ENCODE measurements at places on chromosomes 6 and 20.
A peak's percentile ranks its signal among the peaks of the same experiment; 100 is the strongest.

- no peak for DNase-seq
Measured at GRCh38 chr20:539191-539590, 4.4 kb downstream of the CSNK2A1 start.

DNA sequence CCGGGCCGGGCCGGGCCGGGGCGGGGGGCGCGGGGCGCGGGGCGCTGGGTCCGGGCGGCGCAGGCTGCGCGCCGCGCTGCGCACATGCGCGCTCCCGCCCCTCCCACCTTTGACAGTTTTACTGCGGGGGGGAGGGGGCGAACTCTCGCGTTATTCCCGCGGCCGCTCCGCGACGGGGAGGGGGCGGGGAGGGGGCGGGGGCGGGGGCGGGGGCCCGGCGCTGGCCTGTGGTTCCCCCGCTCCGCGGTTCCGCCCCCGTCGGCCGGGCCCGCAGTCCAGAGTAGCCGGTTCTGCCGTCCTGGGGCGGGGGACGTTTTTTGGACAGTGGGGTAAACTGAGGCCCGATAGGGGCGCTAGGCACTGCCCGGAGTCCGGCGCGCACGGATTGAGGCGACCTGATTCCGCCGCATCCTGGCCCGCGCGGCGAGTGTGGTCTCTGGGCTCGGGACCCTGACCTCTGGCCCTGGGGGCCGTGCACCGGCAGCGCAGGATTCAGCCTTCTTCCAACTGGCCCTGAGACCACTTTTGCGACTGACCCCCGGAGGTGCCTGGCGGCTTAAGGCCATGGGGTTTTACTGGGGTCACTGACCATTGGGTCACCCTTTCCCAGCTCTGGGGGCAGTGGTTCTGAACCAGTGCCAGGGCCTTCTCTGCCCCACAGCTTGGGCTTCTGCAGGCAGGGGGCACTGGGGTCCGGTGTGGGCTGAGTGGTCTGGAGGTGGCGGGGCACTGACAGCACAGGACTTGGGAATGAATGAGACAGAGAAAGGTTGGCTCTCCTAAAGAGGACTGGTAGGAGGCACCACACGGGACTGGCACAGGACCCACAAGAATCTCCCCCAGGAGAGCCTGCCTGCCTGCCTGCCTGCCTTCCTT is at the start of gene ZNF512B:
TSS of gene ZNF512B (minus strand) at position 93 of the 876 bp plus-strand sequence. CDS start 1,980 bp downstream, outside the sequence.
- peak; percentile 68 for DNase-seq

DNA sequence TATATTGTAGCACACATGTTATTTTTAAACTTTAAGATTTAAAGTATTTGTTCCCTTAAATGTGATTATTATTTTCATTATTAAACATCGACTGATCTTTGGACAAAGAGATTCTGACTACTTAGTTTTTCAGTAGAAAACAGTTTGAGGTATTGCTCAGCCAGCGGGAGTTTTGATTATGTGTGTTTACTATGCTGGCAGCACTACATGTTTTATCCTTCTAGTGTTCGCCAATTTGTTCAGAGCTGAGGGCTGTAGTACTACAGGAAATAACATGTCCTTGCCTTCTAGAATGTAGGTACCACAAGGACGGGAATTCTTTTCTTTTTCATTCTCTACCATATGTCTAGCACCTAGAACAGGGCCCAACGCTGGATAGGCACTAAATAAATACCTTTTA is 11.1 kb upstream of the LCA5 start:
- DNase-seq = no peak

GRCh38 chr6:38198219-38198618 is 378.7 kb downstream of the ZFAND3 start:
- DNase-seq = no peak

- DNase-seq = no peak
Measured at GRCh38 chr6:123564361-123564760, 72.4 kb downstream of the TRDN start.

- no peak for DNase-seq
Measured at GRCh38 chr6:106630366-106630765, 988 bp downstream of the QRSL1 start.

GRCh38 chr6:106964099-106964498 is 10.4 kb downstream of the CD24 start:
- no peak for DNase-seq

- DNase-seq = no peak
Measured at GRCh38 chr6:129667034-129667433, 42.9 kb downstream of the ARHGAP18 start.

DNA sequence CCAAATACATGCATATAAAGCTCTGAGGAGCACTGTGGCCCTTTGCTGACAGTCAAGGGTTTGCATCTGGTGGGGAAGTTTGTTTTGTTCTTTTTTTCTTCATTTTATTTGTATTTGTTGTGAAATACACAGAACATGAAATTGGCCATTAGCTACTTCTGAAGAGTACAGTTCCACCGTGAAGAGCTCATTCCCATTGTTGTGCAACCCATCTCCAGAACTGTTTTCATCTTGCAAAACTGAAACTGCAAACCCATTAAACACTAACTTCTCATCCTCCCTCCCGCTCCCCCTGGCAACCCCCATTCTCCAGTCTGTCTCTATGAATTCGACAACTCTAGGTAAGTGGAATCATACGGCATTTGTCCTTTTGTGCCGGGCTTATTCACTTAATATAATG is 231.3 kb downstream of the TFAP2C start:
- DNase-seq = no peak

GRCh38 chr6:119137194-119138072 is 59.0 kb upstream of the FAM184A start:
- no peak for DNase-seq

DNA sequence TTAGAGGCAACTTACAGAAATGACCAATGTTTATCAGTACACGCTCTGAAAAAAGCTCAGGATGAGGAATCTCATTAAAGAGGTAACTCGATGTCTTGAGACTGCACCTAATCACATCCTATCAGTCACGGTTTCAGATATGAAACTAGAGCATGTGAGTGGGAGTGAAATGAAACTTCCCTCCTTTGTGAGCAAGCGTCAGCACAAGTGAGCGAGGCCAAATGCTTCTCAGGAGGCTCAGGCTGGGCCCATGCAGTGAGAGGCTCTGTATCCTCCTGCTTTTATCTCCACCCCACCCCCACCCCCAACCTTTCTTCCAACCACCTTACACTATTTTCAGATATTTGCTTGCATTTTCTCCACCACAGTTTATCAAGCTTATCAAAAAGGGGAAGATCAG is 140.8 kb upstream of the RIMS1 start:
- no peak for DNase-seq

DNA sequence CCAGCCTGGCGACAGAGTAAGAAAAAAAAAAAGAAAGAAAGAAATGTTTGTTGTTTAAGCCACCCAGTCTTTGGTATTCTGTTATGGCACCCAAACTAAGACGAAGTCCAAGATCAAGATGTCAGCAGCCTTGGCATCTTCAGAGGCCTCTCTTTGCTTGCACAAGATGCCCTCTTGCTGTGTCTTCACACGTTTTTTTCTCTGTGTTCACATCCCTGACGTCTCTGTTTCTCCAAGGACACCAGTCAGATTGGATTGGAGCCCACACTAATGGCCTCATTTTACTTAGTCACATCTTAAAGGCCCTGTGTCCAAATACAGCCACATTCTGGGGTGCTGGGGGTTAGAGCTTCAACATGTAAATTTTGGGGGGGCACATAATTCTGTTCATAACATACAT is 380.9 kb downstream of the GJA1 start:
- no peak for DNase-seq

- DNase-seq = no peak
Measured at GRCh38 chr6:154887051-154887450, 108.1 kb upstream of the TIAM2 start.

GRCh38 chr6:48388044-48388443 is 277.0 kb upstream of the PTCHD4 start:
- no peak for DNase-seq

GRCh38 chr6:150887978-150888563 is 22.6 kb downstream of the MTHFD1L start:
- no peak for DNase-seq

DNA sequence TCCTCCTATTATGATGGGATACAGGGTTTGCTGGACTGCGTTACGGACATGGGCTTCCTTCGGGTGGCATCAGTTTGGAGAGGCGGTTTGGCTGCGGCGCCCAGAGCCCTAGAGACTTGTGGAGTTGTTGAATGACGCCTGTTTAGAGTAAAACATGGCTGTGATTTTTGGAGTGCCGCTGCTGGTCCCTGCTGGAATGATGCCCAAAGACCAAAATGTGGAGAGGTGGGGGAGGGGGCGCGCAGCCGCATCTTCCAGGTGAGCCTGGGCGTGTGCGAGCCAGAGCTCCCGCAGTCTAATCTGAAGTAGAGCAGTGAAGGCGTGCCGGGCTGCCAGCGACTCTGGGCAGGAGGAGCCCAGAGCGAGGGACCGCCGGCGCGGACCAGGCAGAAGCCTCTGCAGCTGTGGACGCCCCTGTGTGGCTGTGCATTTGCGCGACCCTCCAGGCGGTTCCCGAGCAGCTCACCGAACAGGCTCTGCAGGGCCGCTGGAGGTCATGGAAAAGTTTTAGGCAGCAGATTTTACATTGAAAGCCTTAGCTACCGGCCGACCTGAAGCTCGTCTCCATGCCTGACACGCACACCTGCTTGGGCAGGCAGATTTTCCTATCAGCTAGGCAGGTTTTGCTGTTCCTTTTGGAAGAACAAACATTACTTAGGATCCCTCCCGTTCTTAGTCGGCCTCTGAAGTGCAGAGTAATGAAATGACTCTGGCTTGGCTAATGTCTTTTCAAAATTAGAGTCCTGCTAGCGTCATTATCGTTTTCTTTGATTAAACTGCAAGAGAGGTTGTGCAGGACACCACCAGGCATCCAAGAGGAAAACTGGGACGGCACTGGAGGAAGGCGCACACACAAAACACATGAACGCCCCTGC is 298.2 kb downstream of the PHACTR1 start:
- DNase-seq = no peak

GRCh38 chr6:11129908-11130565 is 18.5 kb upstream of the ERVFRD-1 start:
- no peak for DNase-seq

DNA sequence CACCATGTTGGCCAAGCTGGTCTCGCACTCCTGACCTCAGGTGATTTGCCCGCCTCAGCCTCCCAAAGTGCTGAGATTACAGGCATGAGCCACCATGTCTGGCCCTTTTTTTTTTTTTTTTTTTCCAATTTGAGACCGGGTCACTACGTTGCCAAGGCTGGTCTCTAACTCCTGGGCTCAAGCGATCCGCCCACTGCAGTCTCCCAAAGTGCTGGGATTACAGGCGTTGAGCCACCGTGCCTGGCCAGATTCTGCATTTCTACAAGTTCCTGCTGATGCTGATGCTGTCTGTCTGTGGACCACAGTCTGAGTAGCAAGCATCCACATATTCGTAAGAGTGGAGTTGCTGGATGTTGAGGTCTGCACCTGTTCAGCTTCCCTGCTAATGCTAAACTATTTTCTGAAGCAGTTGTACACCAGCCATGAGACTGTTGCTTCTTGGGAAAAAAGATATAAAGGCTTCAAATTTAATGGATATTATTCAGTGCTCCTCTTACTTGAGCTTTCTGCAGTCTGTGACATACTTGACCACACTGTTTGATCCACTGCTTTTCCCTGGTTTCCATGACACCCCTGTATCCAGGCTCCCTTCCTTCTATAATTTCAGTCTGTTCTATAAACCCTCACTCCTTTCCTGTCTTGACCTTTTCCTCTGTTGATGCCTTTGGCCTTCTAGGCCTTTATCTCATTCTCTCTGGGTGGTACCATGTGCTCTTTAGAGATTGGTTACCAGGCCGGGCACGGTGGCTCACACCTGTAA is 10.1 kb upstream of the ZBTB12 start:
- no peak for DNase-seq

DNA sequence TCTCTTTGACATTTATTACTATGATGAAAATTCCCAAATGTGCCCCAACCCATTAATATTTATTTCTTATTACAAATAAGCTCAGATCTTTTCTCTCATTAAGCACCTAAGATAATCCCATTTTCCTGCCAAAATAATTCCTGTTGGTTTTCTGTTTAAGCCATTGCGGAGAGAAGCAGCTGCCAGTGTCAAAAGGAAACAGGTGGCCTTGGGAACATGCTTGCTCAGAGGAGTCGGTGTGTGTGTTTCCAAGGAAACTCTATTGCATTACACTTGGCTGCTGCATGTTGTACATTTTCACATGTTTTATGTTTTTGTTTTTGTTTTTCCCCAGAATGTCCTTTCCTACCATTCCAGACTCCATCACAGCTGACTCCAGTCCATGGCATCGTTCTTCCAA is 56.4 kb downstream of the CD24 start:
- no peak for DNase-seq

- DNase-seq = no peak
Measured at GRCh38 chr6:19219931-19220330, 617.2 kb upstream of the ID4 start.

- no peak for DNase-seq
Measured at GRCh38 chr6:151811081-151811480, 3.6 kb downstream of the ESR1 start.

GRCh38 chr6:132490024-132490423 is 22.9 kb downstream of the STX7 start:
- DNase-seq = no peak

GRCh38 chr6:143880412-143880811 is 16.1 kb downstream of the ZC2HC1B start:
- DNase-seq = no peak

DNA sequence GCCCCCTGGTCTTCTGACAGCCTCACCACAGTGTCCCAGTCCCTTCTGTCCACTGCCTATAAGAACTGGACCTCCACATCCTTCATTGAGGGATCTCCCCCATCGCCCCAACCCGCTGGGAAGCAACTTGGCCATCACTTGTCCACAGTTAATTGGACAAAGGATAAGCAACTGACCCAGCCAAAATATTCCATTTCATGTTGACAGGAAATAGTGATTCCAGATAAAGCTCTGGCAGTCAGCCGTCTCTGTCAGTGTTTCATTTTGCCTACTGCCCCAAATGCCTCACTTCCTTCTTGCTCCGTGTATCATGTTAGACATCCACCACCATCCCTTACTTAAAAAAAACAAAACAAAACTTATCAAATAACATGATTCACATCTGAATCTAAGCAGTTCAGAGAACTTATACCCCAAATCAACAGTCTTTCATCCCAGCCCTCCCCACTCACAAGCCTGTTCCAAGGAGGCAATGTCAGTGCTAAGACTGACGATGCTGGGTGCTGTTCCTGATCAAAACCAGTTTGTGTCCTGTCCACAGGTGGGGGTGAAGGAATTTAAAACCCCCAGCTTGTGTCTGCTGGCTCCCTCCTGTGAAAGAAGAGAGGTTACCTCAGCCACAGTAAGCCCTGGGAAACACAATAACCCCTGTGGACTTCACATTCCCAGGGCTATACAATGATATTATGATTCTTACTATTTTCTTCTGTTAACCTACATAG is 162.5 kb downstream of the WDR27 start:
- no peak for DNase-seq

Data from CD4-positive, alpha-beta T cell treated with Interleukin-10 for 1 hour (primary cell).